ENCODE measurements at places on chromosomes 5 and 9.

- ATAC-seq: no peak
Measured at GRCh38 chr5:181187500-181188213, 17.3 kb downstream of the TRIM7 start.

- no peak for ATAC-seq
Measured at GRCh38 chr9:92312887-92313623, 12.1 kb downstream of the NOL8 start.

DNA sequence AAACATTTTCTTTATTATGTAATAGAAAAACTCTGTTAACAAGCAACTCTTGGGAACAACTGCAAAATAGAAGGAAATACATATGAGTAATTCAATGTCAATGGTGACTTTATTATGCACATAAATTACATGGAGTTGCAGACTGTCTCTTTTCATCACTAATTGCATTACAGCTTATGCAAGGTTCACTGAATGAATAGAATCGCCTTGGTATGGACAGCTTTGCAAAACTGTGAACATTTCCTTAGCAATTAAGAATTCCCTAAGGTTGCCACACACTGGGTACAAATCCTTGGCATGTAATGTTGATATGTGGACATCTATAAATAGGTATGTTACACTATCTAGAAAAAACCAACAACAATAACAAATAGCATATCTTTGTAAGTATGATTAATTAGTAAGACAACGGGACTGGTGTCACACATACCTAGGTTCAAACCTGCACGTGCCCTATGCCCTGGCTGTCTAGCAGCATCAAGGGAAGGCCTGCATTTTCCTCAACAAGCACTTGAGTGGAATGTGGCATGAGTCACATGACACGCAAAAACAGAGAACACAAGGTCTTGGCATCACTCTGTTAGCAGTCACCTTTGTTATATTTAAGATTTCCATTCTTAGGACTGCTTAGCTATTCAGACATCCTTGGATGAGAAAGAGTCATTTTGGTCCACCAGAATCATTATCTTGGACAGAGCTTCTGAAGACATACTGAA is 263.9 kb downstream of the CTNND2 start:
- no peak for ATAC-seq

DNA sequence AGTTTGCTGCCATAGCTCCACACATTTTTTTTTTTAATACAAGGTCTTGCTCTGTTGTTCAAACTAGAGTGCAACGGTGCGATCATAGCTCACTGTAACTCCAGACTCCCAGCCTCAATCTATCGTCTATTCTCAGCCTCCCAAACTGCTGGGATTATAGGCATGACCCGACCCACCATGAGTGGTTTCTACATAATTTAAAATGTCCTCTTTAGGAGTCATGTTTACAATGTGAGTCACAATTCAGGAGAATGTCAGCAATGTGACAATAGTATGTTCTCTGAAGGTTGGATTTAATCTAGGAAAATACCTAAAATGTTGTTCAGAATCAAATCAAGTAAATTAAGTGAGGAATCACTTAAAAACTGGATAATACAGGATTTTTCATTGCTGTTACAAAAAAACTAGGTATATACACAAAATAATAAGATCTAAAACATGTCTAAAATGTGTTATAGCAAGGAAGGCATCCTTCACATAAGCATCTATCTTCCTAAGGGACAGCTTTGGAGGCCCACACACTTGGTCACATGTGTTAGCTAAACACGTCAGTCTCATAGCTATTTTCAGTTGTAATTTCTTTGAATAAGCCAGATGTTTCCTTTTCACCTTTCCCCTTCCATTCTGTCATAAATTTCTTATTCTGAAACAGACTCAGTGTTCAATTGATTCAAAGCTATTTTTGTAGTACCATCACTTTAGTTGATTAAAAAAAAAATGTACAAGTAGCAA is 30.0 kb upstream of the ELAVL2 start:
- ATAC-seq: no peak

DNA sequence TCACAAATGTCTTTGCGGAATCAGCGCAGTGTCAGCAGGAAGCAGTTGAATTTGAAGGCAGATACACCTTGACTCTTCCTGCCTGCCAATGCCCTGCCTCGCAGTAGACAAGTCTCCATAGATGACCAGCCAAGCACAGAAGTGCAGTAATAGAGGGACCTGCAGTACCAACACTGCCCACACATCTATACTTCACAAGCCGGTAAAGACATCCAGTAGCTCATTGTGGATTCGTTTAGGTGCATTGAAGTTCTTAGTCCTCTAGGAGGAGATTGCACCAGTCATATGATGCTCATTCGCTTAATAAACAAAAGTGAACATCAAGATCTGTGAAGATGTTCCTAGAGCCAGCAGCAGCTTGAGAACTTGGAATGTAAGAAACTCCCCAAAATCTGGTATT is 7.1 kb upstream of the IFNA2 start:
- ATAC-seq: peak; percentile 55

GRCh38 chr5:89983216-89983615 is 426.3 kb downstream of the CETN3 start:
- ATAC-seq: no peak

DNA sequence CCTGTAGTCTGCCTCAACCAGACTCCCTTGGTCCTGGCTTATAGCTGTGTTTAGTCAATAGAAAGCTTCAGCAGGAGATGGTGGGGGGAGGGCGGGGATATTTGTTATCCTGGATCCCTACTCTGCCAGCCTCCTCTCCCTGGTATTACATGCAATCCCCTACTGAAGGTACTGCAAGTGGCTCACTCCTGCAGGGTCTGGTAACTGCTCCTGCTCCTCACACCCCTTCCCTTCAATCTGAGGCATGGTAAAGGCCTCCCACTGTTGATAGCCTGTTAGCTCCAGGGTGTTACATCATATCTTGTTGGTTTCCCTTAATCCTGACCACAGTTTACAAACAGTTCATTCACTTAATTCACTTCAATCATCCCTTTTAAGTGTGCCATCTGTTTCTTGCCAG is 137.5 kb downstream of the AP3B1 start:
- ATAC-seq: no peak

- peak; percentile 55 for ATAC-seq
Measured at GRCh38 chr9:112224401-112225289, 49.5 kb upstream of the SUSD1 start.

GRCh38 chr5:52894451-52894850 is 94.7 kb upstream of the ITGA2 start:
- ATAC-seq: no peak

GRCh38 chr5:180119031-180119902 is 47.7 kb upstream of the RNF130 start:
- ATAC-seq: no peak

DNA sequence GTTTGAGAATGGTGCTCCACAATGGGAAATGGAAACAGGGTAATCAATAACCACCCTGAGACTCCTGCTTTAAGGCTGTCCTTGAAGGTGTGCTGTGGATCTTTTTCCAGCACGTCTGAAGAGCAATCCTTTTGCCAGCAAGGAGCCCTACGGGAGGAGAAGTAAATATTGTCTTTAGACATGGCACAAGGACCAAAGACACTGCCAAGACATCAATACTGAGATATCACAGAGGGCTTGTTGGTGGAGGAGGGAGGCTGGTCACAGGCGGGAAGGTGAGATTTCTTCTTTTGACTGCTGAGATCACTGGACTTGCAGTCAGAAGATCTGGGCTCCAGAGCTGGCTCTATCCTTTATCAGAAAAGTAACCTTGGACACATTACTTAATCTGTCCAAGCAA is 135.0 kb upstream of the ZNF462 start:
- no peak for ATAC-seq

DNA sequence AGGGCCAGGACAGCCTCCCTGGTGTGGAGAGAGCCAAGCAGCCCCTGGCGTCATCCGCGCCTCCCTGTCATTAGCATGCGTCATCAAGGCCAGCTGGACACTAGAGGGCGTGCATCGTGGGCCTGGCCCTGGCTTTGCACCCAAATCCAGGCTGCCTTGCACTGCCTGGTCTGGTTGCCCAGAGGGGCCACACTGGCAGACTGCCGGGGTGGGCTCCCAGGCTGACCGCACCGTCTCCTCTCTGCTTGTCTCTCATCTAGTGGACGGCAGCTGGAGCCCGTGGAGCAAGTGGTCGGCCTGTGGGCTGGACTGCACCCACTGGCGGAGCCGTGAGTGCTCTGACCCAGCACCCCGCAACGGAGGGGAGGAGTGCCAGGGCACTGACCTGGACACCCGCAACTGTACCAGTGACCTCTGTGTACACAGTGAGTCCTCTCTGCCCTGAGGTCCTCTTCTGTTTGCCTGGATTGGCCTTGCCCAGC is 29.0 kb downstream of the HK3 start:
- no peak for ATAC-seq

DNA sequence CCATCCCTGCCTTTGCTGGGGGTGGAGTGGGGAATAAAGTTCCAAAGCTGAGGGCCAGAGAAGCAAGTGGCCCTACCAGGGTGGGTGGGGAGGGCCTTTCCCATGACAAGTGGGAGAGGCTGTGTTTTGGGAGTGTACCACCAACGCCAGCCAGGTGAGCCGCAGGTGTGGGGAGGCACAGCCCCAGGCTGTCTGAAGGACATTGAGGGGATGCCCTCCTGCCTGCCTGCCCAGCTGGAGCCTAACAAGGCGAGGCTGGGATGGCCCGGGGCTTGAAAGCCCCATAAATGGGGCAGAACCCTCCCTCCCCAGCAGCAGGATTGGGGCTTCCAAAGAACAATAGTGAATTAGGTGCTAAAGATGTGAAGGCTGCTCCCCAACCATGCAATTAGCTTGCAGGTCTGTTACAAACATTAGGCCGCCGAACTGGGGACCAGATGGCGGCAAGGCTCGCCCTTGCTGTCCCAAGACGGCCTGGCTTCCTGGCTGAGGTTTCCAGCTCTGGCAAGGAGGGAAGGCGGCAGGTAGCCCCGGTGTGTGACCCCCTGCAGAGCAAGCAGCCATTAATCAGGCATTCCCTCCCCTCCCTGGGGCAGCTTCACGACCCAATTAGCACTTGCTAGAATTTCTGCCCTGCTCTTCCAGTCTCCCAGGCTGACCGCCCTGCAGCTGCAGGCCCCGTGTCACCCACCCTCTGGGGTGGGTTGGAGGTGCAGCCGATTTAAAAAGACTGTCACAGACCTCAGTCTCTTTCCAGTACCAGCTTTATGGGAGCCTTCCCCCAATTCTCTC is 42.9 kb downstream of the FGF18 start:
- ATAC-seq: no peak

GRCh38 chr5:113089653-113090335 is 113.2 kb downstream of the DCP2 start:
- ATAC-seq: no peak

- no peak for ATAC-seq
Measured at GRCh38 chr5:103476811-103477210, 85.8 kb downstream of the NUDT12 start.

GRCh38 chr9:105507096-105507790 is 50.7 kb upstream of the FKTN start:
- no peak for ATAC-seq

GRCh38 chr9:23309800-23310199 is 516.2 kb downstream of the ELAVL2 start:
- ATAC-seq: no peak

GRCh38 chr9:14908295-14909180 is 1.7 kb downstream of the FREM1 start:
- no peak for ATAC-seq

Measured in activated CD4-positive, CD25-positive, alpha-beta regulatory T cell treated with anti-CD3 and anti-CD28 coated beads, Interleukin-2, amount 50 U/mL, for 24 hours (primary cell).